Motor neuron (in vitro differentiated cells): ENCODE measurements at places on chromosomes 1 and 21. TPM values are rescaled to one million over a fixed set of nuclear protein-coding genes. Genes with fewer than 3 reads are reported as not detected.
A peak's percentile ranks its signal among the peaks of the same experiment; 100 is the strongest.

- ATAC-seq = no peak
Measured at GRCh38 chr1:168480997-168481396, 62.8 kb downstream of the XCL2 start.

DNA sequence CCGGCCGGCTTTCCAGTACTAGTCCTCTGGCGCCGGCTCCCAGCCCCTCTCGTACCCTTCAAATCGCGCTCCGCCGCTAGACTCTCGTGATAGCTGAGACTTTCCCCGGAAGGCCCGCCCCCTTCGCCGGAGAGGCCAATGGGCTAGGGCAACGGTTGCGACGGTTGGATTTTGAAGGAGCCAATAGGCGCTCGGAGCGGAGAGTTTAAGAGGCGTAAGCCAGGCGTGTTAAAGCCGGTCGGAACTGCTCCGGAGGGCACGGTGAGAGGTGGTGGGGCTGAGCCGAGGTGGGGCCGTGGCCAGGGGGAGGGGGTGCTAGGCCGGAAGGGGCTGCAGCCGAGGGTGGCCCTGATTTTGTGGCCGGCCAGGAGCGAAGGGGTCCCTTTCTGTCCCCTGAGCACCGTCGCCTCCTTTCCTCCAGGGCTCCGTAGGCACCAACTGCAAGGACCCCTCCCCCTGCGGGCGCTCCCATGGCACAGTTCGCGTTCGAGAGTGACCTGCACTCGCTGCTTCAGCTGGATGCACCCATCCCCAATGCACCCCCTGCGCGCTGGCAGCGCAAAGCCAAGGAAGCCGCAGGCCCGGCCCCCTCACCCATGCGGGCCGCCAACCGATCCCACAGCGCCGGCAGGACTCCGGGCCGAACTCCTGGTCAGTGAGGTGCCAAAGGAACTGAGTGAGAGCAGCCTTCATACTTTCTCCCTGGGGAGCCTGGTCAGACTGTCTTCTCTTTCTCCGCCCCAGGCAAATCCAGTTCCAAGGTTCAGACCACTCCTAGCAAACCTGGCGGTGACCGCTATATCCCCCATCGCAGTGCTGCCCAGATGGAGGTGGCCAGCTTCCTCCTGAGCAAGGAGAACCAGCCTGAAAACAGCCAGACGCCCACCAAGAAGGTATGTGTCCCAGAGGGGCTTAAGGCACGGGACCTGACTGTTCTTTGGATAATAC is at the start of gene CDC20:
TSS of gene CDC20 (plus strand) at position 236 of the 948 bp plus-strand sequence. CDS start at position 471, 235 bp downstream.
- peak; percentile 98 for ATAC-seq

DNA sequence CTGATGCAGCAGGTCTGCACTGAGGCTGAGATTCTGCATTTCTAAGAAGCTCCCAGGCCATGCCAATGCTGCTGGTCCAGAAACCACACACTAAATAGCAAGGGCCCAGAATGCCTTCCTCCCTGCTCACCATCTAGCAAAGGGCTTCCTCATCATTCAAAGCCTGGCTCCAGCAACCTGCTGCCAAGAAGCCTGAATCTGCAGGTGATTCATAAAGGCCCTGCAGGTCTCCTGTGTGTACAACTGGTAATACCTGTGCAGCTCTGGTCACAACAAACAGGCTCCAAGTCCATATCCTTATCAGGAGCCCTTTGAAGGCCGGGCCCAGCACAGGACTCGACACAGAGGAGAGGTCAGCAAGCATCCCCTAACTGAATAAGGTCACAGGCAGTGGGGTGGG is 26.7 kb downstream of the GLIS1 start:
- no peak for ATAC-seq

- no peak for ATAC-seq
Measured at GRCh38 chr1:214638459-214638807, 35.4 kb downstream of the CENPF start.

Gene LRIF1
- 39.2 and 45.8 TPM in 2 replicates for total RNA-seq

DNA sequence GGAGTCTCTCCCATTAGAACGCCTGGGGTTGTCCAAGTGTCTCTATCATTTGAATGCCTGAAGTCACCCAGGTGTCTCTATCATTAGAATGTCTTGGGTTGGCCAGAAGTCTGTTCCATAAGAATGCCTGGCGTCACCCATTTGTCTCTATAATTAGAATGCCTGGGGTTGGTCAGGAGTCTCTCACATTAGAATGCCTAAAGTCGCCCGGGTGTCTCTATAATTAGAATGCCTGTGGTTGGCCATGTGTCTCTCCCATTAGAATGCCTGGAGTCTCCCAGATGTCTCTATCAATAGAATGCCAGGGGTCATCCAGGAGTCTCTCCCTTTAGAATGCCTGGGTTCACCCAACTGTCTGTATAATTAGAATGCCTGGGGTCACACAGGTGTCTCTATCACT is 54.5 kb downstream of the RNF187 start:
- ATAC-seq = no peak

Gene GRIK3
- total RNA-seq = 21.1 and 25.1 TPM in 2 replicates

DNA sequence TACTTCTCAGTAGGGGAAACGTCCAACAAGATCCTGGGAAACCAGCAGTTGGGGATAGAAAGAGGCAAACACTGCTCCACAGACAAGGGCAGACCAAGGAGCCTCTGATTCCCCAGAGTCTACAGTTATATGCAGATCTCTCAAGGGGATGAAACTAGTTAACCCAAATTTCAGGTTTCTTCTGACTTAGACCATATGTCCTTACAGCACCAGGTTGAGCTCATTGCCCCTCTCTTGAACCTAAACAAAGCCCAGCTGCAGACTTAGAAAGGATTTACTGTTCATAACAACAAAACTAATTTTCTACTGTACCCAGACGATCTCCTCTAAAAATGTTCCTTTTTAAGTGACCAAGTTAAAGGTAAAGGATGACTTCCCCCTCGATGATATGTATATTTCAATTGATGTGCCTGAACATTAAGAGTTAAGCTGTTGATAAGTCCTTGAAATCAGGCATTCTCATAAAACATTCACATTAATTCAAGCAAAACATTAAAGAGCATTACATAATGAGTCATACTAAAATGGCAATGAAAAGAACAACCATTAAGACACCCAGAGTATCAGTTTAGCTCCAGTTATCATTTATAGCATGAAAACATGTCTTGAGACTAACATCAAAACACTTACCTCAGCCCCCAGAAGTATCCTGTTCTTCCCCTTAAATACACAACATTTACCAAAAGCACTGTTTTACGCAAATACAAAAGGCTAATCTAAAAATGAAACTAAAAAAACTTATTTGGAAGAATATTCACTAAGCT is 24.1 kb downstream of the SMYD3 start:
- ATAC-seq = no peak

GRCh38 chr1:246624091-246624490 is 57.8 kb downstream of the CNST start:
- ATAC-seq = no peak

GRCh38 chr1:51264451-51264850 is 28.4 kb downstream of the RNF11 start:
- ATAC-seq = no peak

DNA sequence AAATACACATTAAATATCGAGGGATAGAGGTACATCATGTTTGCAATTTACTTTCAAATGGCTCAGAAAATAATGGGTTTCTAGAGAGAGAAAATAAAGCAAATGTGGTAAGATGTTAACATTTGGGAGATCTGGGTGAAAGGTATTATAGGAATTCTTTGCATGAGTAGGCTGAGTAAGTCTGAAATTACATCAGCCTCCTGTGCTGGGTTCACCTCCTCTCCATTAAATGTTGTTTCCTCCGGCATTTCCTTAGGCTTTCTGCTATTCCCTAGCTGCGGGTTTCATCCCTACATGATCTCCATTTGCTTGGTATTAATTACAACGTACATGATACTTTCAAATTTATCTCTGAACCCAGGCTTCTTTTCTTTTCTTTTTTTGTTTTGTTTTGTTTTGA is 31.6 kb downstream of the ZMYND12 start:
- no peak for ATAC-seq

Gene SLC2A5
- total RNA-seq = 0.18 and 0.21 TPM in 2 replicates

DNA sequence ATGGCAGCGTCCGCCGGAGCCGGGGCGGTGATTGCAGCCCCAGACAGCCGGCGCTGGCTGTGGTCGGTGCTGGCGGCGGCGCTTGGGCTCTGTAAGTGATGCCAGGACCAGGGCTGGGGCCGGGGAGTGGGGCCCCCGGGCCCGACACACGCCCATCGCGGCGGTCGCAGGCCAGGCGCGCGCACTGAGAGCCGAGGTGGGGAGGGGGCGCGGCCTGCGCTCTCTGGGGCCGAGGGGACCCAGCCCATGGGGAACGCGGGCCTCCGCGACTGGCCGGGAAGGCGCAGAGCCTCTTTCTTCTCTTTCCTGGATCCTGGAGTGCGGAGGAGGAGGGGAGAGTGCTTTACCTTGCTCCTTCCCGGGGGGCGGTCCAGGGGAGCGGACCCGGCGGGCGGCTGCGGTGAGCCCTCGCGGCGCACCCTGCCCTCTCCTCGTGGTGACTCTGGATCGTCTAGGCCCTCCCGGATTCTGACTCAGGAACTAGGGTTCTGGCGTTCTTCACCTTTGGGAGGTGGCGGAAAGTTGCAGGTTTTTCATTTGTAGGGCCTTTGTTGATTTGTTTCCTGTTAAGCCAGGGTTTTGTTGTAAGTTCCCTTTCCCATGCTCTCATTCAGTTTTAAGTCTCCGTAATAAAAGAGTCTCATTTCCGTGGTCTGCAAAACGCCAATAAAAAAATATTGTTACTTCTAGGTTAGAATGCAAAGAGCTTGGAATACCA is 529 bp downstream of the MPZL1 start:
- peak; percentile 66 for ATAC-seq

- no peak for ATAC-seq
Measured at GRCh38 chr1:244419024-244419423, 32.7 kb downstream of the ADSS2 start.

GRCh38 chr1:31135973-31136600 is 70.6 kb upstream of the PUM1 start:
- ATAC-seq = no peak

Gene ADAMTS4
- total RNA-seq = 0.33 and 0.56 TPM in 2 replicates

- no peak for ATAC-seq
Measured at GRCh38 chr1:54255026-54255702, 55.2 kb downstream of the MRPL37 start.

GRCh38 chr1:233121947-233122559 is 171.6 kb downstream of the NTPCR start:
- ATAC-seq = no peak

Gene TTC13
- 21.7 and 23.7 TPM in 2 replicates for total RNA-seq

- no peak for ATAC-seq
Measured at GRCh38 chr1:94276988-94277434, 39.6 kb upstream of the ARHGAP29 start.

GRCh38 chr1:200542162-200542561 is 78.4 kb downstream of the KIF14 start:
- ATAC-seq = no peak

Gene NTMT2
- total RNA-seq = not detected in 2 replicates

Gene AKR7A2
- 48.1 and 51.3 TPM in 2 replicates for total RNA-seq
